ENCODE measurements at places on chromosomes 2 and 18.

- no peak for DNase-seq
Observed at GRCh38 chr2:134621939-134622705, 96.7 kb downstream of the TMEM163 start.

GRCh38 chr2:9820020-9820973 is 23.0 kb upstream of the TAF1B start:
- DNase-seq, result no peak

GRCh38 chr2:85133751-85134254 is 611 bp downstream of the TCF7L1 start:
- DNase-seq, result no peak

- no peak for DNase-seq
Observed at GRCh38 chr2:174764280-174765255, at the start of gene CHRNA1. Gene CHRNA1 (minus strand): TSS chr2:174764472. CDS start chr2:174764394, 78 bp downstream.

DNA sequence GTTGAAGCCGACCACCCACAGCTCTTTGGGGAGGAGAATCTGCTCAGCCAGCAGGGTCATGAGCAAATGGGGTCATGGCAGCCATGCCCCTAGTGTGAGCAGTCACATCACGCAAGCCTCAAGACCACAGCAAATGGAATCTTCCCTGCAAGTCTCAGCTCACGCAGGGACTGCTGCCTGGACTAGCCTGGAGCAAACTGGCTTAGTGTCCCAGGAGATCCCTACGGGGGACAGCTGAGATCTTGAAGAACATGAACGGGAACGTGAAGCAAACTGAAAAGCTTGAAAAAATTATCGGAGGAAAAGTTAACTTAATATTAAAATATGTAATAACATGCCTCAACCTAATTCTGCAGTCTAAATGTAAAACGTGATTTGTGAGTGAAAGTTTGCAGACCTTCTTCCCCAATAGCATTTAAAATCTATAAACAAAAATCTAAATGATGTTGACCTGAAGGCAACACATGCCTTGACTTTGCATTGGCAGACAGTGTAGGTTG is 118.4 kb downstream of the FAM124B start:
- DNase-seq, result no peak

DNA sequence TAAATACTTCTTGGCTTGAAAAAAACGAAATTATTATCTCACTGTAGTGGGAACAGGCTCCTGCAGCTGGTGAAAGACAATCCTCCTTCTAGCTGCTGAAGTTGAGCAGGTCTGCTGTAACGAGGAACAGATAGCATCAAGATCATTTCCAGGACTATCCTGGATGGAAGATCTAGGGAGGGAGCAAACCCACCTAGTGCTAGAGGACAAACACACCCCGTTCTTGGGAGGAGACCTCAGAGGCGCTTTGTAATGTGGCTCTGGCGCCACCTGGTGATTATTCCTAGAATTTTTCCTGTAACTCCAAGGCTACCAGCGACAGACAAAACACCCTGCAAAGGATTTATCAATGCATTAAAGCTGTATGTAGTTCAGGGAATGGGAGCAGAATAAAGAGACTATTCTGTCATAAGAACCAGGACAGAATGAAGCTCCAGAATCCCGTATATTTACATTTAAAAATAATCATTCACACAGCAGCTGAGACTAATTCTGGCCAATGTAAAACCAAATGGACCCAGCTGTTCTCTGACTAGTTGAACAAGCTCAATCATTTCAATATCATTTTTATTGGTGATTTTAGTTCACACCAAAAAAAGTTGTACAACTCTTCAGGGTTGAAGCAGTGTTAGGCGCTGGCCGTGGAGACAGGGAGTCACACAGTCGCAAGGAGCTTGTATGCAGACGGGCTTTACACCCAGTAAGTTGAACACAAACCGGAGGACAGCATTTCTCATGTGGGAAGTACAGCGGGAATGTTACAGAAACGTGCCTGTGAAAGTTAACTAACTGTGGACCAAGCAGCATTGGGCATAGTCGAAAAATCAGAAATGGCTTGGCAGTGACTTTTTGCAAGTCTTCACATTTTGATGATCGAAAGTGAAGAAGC is 290.3 kb downstream of the TRIB2 start:
- peak; percentile 40 for DNase-seq

- DNase-seq, result no peak
Observed at GRCh38 chr18:260547-260946, 7.3 kb downstream of the THOC1 start.

DNA sequence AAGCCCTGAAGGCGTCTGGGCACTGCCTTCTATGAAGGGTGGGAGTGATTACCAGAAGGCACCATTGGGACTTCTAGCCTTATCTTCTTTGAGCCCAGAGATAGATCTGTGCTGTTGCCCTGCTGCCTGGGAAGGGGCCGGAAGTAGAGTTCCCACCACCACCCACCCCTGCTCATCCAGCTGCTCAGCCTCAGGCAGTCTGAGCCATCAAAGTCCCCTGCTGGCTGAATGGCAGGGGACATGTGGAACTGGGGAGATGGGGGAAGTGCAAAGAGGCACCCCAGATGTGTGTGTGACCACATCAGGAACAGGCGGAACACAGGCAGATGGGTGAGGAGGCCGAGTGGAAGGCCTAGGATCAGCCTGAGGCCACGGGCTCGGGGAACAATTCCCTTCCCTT is 3.3 kb upstream of the WNT10A start:
- DNase-seq, result no peak

DNA sequence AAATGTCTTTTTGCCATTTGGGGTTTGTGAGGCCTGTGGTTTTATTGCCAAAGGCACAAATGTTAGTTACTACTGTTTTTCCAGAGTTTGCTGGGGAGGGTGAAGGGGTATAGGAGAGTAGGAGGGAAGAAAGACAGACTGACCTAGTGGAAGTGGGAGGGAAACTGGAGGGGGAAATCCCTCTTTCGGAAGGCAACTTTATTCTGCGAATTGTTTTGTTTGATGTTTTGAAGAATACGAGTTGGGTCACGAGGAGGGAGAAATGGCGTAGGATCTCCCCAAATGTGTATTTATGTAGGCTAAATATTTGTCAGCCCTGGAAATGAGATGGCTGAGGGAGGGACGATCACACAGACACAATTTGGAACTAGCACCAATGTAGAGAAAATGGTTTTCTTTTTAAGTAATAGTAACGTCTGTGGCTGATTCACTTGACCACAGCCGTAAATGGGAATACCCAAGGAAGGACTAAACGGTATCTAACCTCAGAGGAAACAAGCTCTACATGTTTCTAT is 172.3 kb downstream of the ICOS start:
- DNase-seq, result no peak

DNA sequence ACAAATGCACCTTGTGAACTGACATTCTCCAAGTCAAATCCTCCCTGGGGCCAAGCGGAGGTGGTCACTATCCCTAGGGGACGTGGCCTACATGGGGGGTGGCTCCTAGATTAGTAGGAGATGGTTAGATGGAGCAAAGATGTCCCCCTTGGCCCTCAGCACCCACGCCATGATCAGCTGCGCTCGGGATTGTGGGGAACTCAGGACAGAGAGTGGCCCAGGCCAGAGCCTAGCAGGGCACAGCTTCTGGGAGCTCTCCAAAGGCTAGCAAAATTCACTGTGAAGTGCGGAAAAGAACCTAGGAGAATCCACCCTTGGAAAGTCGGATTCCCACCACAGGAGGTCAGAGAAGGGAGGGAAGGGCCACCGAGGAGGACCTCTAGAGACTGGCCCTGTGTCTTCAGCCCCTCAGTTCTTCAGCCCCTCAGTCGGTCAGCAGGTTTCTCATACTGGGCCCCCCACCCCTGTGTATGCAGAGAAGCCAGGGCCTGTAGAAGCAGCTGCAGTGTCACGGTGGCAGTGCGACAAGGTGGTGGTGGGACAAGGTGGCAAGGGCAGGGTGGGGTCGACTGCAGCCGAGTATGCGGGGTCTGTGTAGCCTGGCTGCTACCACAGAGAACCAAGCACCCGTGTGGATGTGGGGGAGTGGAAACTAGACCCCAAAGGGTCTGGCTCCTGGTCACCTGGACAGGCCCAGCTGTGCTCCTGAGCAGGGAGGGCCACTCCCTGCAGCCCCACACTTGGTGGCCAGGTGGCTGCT is 18.4 kb downstream of the GPR55 start:
- DNase-seq, result no peak

DNA sequence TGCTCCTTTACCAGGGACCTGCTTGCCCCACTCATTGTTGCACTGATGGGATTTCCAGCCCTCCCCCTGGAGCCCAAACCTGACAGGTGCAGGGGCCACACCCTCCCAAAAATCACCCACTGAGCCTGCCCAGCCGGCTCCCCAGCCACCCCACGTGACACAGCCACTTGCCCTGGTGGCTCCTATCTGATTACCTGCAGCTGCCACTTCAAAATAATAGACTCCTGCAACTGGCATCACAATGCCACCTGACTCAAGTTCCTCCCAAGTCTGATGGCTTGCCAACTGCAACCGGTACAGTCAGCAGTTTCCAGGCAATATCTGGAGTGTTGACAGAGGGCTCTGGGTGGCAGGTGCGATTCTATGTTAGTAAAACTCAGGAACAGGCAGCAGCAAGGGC is 66.2 kb downstream of the CRACDL start:
- DNase-seq, result no peak

GRCh38 chr2:63654959-63655358 is 66.2 kb downstream of the MDH1 start:
- DNase-seq, result no peak

DNA sequence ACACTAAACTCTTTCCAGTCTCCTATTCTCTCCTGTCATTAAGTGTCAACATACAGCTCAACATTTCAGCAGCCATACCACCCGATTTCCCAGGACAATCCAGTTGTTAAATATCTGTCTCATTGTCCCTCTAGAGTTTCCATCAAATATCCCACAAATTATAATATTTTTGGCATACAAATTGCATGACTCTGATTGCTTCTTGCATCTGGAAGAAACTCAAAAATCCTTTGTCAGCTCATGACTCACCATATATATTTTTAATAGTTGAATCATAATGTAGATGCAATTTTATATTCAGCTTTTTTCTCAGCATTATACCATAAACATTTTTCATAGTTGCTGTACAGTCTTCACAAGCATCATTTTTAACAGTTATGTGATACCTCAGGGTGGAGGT is 7.2 kb downstream of the SLC30A3 start:
- DNase-seq, result no peak

GRCh38 chr18:31102025-31102684 is at the start of gene DSC2:
Gene DSC2 (minus strand): TSS chr18:31102421. CDS start chr18:31101971, 450 bp downstream.
- DNase-seq, result no peak

DNA sequence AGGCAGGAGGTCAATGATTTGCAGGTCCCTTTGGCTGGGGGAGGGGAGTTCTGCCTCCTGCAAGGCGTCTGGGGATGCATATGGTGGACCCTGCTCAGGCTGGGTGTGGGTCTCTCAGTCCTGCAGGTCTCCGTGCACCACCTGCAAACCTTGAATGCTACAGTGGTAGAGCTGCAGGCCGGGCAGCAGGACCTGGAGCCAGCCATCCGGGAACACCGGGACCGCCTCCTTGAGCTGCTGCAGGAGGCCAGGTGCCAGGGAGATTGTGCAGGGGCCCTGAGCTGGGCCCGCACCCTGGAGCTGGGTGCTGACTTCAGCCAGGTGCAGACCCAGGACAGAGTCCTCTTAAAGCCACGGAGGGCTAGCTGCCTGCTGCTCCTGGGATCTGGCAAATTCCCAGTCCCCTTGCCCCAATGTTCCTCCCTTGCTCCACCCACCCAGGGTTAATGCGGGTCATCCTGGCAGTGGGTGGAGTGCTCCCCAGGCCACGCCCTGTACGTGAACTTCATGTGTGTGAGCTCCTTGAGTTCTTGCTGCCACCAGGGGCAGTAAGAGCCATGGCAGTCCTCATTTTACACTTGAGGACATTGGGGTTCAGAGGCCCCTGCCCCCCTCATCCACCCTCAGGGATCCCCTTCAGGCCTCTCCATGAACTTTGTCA is 3.1 kb downstream of the PROM2 start:
- no peak for DNase-seq

GRCh38 chr2:57906152-57906732 is 140.4 kb upstream of the VRK2 start:
- no peak for DNase-seq

DNA sequence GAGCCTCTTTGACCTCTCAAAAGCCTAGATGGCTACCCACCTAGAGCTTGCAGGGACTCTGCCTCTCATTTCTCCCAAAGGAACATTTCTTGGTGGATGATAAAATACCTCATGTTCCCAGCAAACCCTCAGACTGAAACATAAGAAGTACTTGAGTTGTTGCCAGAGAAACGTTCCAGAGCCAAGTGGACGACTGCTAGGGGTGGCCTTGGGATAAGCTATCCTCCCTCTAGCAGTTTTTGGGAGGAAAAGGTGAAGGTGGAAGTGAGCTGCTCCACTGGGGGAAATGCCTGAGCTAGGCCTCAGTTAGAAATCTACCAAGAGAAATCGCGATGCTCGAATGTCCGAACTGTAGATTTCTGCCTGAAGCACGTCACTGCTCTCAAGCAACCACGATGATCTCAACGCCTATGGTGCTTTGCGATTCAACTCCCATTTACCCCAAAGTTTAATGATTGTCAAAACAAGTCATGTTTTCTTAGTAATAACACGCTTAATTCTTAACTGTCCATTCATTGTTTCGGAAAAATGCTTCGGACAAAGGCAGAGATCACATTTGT is 91.5 kb downstream of the CCBE1 start:
- DNase-seq, result no peak

- peak; percentile 55 for DNase-seq
Observed at GRCh38 chr2:9473985-9474360, 378 bp upstream of the IAH1 start.

DNA sequence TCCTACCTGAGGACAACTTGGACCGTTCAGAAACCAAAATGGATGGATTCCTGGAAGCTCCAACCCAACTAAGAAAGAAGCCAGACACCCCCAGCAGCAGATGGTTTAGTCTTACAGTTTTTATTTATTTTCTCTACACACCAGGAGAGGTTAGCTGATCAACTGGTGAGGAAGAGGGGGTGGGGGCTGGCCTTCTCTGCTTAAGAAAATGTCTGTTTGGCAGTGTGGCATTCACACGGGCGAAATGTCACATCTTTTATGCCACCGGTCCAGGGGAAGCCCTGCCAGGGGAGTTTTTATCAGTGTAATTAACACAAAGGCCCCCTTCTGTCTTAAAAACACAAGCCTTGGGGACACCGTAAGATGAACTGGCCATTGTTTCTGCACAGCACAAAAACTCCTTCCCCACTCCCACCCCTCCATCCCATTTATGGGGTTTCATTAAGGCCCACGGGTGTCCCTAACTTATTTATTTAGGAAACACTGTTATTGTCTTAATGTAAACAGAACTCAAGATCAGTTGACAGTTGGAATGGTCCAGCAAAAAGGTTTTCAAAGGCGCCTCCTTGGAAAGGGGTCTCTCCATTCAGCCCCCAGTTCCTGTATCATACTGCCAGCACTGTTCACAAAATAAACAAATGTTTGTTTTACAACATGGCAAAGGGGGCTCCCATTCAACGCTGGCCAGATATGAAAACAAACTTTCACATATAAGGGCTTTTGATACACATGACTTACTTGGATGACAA is 217.0 kb downstream of the C1D start:
- no peak for DNase-seq

DNA sequence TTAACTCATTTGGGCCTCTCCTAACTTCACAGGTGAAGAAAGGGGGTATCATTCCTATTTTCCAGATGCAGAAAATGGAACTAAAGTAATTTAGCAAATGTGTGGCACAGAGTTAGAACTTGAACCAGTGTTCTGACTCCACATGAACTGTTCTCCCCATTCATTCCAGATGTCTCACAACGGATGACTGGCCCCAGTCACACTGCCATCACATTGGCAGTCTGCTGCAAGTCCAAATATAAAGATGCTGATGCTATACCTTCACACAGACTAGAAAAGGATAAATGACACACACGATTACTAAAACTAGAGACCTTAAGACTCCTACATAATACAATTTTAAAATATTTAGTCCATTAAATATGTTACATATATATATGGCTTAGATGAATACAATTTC is 195.7 kb downstream of the NBAS start:
- DNase-seq, result no peak

Measured in stimulated activated CD4-positive, alpha-beta T cell treated with anti-CD3 and anti-CD28 coated beads, TNF-alpha, amount 100 ng/mL, for 4 hours (primary cell).